T-helper 1 cell treated with Interleukin-12 subunit alpha and Interleukin-12 subunit beta and Interleukin-4 antibody, amounts not matched to agents 30 ng/mL and 1 ng/mL, for 36 hours (primary cell): ENCODE measurements at places on chromosomes 4 and X. TPM values are rescaled to one million over a fixed set of nuclear protein-coding genes. Genes with fewer than 3 reads are reported as not detected.

The AMOT gene
- total RNA-seq, result 1.6 and 1.8 TPM in 2 replicates

The COX7B2 gene
- not detected in 2 replicates for total RNA-seq

The OTC gene
- total RNA-seq, result not detected in 2 replicates

The HAUS7 gene
- total RNA-seq, result 41.9 and 42.1 TPM in 2 replicates

The SORBS2 gene
- total RNA-seq, result not detected in 2 replicates

The MAGEE1 gene
- 1.9 and 2.0 TPM in 2 replicates for total RNA-seq

The HSFX1 gene
- total RNA-seq, result 1.0 and 1.2 TPM in 2 replicates

The UGT2A1 gene
- not detected in 2 replicates for total RNA-seq

The ZGRF1 gene
- 27.5 and 29.5 TPM in 2 replicates for total RNA-seq

The NDST3 gene
- not detected in 2 replicates for total RNA-seq

The TCEAL2 gene
- total RNA-seq, result not detected in 2 replicates

The ZNF157 gene
- total RNA-seq, result 0.15 and 0.20 TPM in 2 replicates

The TMEM271 gene
- not detected in 2 replicates for total RNA-seq

The XK gene
- 0.15 and 0.20 TPM in 2 replicates for total RNA-seq

The GAB3 gene
- total RNA-seq, result 26.4 and 32.1 TPM in 2 replicates

The CT47A7 gene
- not detected in 2 replicates for total RNA-seq

The MAP7D3 gene
- 16.4 and 17.2 TPM in 2 replicates for total RNA-seq

The DUSP21 gene
- total RNA-seq, result not detected in 2 replicates

The CENPVL2 gene
- not detected in 2 replicates for total RNA-seq

The KLHL34 gene
- 0.51 and 0.68 TPM in 2 replicates for total RNA-seq

The MTTP gene
- 0.07 TPM in 1 of 2 replicates, not detected in the other for total RNA-seq

The IGFBP7 gene
- total RNA-seq, result not detected in 2 replicates

The VGLL1 gene
- not detected in 2 replicates for total RNA-seq

The CENPVL3 gene
- not detected in 2 replicates for total RNA-seq

The SERTM2 gene
- total RNA-seq, result not detected in 2 replicates

The WNK3 gene
- 0.07 and 0.10 TPM in 2 replicates for total RNA-seq

The PABPC1L2A gene
- total RNA-seq, result not detected in 2 replicates

The S100G gene
- not detected in 2 replicates for total RNA-seq

The TEX13D gene
- total RNA-seq, result not detected in 2 replicates

The P2RY4 gene
- 0.34 TPM in 1 of 2 replicates, not detected in the other for total RNA-seq

The DNAAF6 gene
- total RNA-seq, result not detected in 2 replicates

The GPRASP2 gene
- total RNA-seq, result 0.12 and 0.37 TPM in 2 replicates

The FAM9C gene
- 0.05 TPM in 1 of 2 replicates, not detected in the other for total RNA-seq

The OPHN1 gene
- 0.02 TPM in 2 replicates for total RNA-seq

The PAGE2B gene
- total RNA-seq, result 0.63 TPM in 1 of 2 replicates, not detected in the other

The NXF3 gene
- total RNA-seq, result not detected in 2 replicates

The TASL gene
- 12.8 and 15.6 TPM in 2 replicates for total RNA-seq

The DUX4 gene
- not detected in 2 replicates for total RNA-seq

The PCDH18 gene
- 0.05 and 0.15 TPM in 2 replicates for total RNA-seq

The MAGEA9B gene
- total RNA-seq, result not detected in 2 replicates

The TEC gene
- total RNA-seq, result 0.91 and 1.1 TPM in 2 replicates

The ASB9 gene
- total RNA-seq, result 0.34 and 0.39 TPM in 2 replicates

The REPS2 gene
- total RNA-seq, result not detected in 2 replicates

The OPRPN gene
- total RNA-seq, result not detected in 2 replicates

The RAB9B gene
- 0.56 and 0.64 TPM in 2 replicates for total RNA-seq

The CITED1 gene
- total RNA-seq, result not detected in 2 replicates

The CT47B1 gene
- total RNA-seq, result not detected in 2 replicates

The COX18 gene
- total RNA-seq, result 17.3 and 17.7 TPM in 2 replicates

The ZCCHC18 gene
- 0.34 and 0.90 TPM in 2 replicates for total RNA-seq

The RBM47 gene
- total RNA-seq, result 3.8 and 4.7 TPM in 2 replicates

The NAT8L gene
- total RNA-seq, result 5.1 and 5.2 TPM in 2 replicates

The XAGE1A gene
- not detected in 2 replicates for total RNA-seq

The SSX2 gene
- not detected in 2 replicates for total RNA-seq

The MAGEB10 gene
- not detected in 2 replicates for total RNA-seq

The KCND1 gene
- 5.0 and 6.3 TPM in 2 replicates for total RNA-seq

The SYN1 gene
- total RNA-seq, result 0.17 and 1.1 TPM in 2 replicates
